SK-MEL-5 (cell line): ENCODE measurements at places on chromosomes 1 and 21.

DNA sequence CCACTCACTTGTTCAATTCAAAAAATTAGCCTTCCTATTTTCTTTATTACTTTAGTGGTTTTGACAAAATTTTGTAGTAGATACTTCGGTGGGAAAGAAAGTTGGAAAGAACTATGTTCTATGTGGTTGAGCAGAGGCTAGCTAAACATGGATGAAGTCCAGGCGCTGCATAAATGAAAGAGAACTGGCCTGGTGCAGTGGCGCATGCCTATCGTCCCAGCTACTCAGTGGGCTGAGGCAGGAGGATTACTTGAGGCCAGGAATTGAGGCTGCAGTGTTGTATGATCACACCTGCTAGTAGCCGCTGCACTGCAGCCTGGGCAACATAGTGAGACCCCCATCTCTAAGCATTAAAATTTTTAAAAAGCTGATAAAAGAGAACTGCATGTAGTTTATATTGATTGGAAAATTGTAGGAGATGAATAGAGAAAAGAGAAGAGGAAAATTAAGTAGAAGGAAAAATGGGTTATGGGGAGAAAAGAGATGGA, 21.0 kb downstream of the IFNAR1 start:
- DNase-seq: no peak

GRCh38 chr1:30312226-30312625, 411.2 kb downstream of the MATN1 start:
- no peak for DNase-seq

DNA sequence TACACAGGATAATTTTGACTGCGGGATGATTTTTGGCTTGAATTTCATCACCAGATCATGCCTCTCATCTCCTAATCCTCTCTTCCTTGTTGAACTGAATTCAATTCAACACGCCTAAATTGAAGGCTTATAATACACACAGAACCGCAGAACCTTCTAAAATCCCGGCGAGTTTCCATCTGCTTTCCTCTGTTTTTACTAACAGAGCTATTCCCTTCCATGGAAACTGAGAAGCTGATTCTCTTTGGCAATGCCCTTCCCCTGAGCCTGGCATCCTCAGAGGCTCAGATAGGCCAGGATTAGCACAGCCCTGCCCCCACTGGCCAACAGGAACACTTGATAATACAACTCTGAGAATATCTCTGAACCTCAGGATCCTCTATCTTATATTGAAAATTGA, 130.2 kb downstream of the CAPN8 start:
- no peak for DNase-seq

DNA sequence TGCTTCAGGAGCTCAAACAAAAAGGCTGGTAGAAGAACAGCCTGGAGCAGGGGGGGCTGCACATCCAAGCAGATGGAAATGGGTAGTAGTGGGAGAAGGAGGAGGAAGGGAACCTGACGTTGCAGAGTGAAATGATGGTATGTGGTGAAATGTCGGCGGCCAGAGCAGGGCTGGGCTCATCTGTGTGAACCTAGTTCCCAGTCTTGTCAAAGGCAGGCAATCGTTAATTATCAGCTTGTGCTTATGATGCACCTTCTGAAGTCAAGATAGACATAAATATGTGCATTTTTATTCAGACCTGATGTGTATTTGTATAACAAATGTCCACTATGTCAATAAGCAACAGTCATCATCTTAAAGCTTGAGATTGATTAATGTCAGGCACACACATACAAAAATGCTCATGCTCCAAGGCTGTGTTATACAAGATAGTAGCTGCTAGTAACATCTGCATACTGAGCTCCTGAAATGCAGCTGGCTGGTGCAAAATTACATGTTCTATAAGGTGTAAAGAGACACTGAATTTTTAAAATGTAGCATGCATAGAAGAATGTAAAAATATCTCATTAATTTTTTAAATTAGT, 10.6 kb upstream of the ATP6V1G3 start:
- DNase-seq: no peak

GRCh38 chr1:154989195-154989860, 4.1 kb upstream of the LENEP start:
- no peak for DNase-seq

DNA sequence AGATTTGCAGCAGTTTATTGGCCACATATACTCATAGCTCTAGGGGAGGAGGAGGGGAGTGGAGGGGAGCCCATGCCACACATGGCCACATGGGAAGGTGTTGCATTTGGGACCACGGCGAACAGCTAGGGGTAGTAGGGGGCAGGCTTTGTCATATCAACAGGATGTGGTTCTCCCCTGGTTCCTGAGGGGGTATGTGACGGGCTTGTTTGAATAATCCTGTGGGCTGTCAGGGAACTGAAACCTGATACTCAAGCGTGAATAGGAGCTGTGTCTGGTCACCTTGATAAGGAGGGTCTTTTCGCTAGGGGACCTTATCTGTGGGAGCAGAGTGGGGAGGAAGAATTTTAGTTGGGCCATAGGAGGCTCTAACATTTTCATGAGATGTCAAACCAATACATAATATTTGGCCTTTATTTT, 264.7 kb downstream of the CTH start:
- no peak for DNase-seq

GRCh38 chr1:118317842-118318614, 133.0 kb upstream of the SPAG17 start:
- DNase-seq: no peak

DNA sequence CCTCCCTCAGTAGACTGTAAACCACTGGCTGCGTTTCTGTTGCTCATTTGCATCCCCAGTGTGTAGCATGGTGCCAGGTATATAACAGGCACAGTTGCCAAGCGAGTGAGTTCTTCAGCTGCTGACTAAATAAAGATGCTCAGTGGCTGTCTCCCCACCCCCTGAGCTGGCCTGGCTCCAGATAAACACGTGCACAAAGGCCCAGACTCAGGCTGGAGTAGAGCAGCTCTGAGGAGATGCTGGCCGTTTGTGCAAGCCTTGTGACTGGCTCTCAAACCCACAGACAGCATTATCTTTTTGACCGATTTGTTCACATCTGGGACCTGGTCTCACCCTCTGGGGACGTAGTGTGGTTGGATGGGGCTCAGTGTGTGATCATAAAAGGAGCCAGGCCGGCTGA, 7.1 kb downstream of the CHRNB2 start:
- no peak for DNase-seq

DNA sequence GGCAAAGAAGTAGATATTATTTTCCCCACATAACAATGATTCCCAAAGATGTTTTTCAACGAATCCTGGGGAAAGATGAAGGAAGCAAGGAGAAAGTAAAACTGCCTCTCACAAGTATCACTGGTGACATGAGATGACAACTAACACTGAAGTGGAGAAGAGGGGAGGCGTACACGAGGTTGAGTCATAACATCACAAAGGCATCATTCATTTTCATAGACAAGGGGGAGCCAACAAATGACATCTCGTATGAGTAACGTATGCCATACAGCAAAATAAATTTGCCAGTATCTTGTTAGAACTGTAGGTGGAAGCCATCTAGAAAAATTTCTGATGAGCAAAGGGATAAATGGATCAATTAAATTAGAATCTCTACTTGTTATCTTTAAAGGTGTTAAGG, 56.6 kb downstream of the ATP1B1 start:
- peak; percentile 74 for DNase-seq

DNA sequence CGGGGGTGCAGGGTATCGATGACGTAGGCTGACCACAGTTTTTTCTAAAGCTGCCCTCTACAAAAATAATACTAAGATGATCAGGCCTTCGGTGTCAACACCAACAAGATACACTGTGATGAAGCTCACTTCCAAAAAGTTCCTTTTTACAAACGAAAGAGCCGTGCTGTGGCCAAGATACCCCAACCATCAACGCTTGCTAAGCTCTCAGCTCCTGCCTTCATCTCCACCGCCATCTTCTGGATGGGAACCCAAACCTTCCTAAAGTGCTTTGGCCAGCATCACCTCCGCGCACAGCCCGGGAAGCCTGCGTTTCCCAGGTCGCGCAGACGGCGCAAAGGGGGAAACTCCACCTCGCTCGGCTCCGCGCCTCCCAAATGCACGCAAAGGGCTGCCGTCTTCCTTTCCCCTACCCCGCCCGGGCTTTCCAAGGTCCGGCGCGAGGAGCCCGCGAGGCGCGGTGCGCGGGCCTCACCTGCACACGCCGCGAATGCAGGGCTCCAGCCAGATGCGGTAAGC, 541 bp downstream of the USP48 start:
- peak; percentile 69 for DNase-seq

DNA sequence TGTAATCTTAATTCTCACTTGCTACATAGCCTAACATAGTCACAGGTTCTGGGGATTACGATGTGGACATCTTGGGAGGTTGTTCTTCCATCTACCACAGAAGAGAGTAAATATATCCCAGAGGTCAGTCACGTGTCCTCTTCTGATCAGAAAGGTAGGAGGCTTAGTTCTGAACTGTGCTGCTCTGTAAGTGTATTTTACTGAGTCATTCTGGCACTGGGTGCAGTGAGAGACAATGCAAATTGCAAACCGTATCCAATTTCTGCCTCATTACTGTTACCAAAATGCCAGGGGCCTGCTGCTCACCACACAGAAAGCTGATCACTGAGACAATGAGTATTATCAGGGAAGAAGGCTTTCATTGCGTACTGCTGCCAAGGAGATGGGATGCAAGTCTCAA, 104.0 kb downstream of the GABPA start:
- DNase-seq: no peak

GRCh38 chr1:23369335-23370013, at the start of gene ZNF436:
Gene ZNF436, minus strand, starts transcription at chr1:23369836. Its CDS starts 1,831 bp downstream, at chr1:23368005.
- DNase-seq: peak; percentile 46

- no peak for DNase-seq
Measured at GRCh38 chr1:60390593-60391282, 317.2 kb upstream of the C1orf87 start.

DNA sequence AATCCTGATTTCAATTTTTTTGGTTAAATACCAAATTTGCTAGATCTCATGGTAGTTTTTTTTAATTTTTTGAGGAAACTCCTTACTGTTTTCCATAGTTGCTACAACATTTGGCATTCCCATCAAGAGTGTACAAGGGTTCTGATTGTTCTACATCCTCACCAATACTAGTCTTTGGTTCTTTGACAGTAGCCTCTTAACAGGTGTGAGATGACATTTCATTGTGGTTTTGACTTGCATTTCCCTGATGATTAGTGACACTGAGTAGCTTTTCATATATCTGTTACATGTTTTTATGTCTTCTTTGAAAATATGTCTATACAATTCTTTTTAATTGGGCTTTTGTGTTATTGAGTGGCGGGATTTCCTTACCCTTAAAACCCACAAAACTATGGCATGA, 20.9 kb upstream of the RGS13 start:
- DNase-seq: no peak

GRCh38 chr21:45295576-45296365, 8.1 kb upstream of the POFUT2 start:
- DNase-seq: no peak

- no peak for DNase-seq
Measured at GRCh38 chr1:211518330-211519289, 26.6 kb upstream of the RD3 start.

GRCh38 chr1:8930116-8930515, 15.6 kb upstream of the CA6 start:
- DNase-seq: no peak

DNA sequence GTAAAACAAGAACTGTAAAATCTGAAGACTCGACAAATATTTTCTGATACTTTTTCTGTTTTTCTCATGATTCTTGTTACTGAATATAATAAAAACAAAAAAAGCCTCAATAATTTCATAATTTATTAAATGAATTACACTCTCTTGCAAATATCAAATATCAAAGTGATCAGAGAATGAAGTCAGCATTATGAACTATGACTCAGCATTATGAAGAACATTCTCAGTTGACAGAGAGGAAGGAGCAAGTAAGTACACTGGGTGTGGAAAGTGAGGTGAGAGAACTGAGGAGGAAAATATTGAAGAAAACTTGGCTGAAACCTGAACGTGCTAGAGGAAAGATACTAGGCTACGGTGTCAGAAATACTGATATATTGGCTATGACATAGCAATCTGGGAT, 529.5 kb downstream of the KCNT2 start:
- DNase-seq: no peak

- DNase-seq: no peak
Measured at GRCh38 chr1:66752000-66752592, at the start of gene DYNLT5. Gene DYNLT5, plus strand, starts transcription at chr1:66752459. Its CDS starts 2,200 bp downstream, at chr1:66754659.
